MV-4-11 (cell line): ENCODE measurements at places on chromosomes 3 and 15.

DNA sequence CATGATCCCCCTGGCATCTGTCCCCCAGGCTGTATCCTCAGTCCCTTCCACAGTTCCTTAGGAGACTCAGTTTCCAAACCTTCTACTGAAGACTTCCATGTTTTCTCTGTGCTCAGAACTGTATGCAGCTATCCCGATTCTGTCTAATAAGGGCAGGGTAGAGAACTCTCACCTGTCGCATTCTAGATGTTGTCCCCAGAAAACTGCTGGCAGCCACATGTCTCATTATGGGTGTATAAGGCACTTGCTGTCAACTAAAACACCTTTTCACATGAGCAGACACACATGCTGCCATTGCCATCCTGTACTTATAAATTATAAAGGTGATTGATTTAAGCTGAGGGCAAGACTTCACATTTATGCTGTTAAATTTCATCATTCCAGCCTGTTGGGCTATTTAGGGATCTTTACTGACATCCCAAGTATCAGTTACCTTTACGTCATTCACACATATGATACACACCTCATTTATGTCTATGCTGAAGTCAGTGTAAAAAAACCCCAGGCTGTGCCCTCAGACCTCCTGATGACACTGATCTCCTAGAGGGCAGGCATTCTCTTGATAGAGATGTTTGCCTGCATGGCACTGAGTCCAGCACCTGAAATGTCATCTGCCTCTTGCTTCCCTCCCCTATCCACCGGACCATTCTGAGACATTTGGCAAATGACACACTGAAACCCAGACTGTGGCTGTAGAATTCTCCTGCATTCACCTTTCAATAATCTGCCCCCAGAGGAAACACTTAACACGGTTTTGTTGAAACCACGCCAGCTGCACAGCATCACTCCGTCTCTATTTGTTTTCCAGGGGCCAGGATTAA is 35.8 kb downstream of the BTD start:
- no peak for DNase-seq

DNA sequence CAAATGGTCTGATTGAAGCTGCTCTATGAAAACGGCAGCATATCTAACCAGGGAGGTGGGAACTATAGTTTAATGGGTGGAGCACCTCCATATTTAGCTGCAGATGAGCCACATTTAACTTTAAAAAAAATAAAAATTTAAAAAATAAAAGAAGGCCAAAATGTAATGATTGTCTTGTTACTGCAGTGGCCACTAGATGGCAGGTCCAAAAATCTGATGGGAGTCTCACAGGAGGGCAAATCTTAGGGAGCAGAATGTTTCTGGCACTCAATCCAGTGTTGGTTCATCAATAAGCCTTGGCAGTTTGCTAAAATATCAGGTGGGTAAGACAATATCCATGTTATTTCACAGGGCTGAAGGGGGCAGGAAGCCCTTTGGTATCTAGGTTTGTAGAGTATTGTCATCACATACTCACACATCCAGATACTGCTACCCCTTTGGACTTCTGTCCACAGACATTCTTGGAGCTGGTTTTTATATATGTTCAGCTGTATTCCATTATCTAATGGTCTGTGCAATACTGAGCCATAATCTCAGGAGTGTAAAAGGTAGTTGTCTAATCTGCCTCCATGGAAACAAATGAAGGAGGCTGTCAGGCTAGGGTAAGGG is 233.3 kb downstream of the TIGIT start:
- DNase-seq: no peak

GRCh38 chr15:58260205-58260724 is 122.1 kb downstream of the AQP9 start:
- no peak for DNase-seq

DNA sequence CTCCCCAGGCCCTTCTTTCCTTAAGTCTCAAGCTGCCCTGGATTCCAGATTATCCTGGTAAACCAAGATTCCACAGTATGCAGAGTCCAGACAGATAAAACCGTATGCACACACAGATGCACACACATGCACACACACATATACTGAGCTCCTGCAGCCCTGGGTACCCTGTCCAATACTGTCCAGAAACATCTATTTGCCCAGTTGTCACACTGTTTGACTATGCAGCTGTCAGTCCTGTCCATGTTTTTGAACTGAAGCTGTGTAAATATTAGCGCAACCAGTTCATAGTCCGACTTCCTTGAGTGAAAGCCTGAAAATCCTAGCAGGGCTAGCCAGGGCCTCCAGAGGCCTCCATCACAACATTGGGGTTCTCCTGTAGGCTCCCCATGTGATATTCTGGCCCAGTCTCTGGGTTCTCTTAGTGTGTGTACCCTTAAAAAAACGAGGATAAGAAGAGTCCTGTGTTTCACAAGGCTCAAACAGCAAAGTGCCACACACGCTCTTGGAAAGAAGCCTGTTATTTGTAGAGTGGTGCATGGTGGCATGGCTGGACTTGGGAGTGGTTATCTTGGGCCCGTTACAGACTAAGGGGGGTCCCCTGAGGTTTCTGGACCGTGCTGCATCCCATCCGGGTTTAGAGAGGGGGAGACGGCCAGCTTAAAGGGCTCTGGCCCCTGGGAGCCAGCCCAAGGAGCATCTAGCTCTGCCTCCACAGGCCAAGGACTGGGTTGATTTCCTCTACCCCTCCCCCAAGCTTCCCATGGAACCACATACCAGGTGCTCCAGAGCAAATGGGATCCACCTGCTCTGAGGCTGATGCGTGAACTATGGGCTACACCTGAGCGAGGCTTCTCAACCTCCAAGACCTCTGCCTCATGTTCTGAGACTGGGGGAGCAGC is 108.3 kb downstream of the IQSEC1 start:
- DNase-seq: no peak

DNA sequence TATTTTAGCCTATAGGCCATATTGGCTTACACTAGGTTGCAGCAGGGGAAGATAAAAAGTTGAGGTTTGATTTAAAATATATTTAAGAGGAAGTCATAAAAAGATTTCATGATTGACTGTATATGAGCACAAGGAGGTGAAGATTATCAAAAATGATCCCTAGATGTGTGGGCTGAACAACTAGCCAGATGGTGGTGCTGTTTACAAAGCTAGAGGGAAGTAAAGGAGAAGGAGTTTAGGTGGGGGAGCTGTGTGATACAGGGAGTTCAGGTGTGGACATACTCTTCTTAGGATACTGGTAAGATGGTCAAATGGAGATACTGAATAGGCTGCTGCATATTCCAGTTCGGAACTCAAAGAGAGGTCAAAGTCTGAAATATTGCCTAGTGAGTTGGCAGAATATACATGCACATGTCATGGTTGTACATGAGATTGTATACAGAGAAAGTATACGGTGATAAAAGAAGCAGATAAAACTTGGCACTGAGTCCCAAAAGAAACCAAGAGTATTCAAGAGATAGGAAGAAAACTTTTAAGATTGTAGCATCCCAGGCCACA is 727.8 kb downstream of the NLGN1 start:
- DNase-seq: no peak

DNA sequence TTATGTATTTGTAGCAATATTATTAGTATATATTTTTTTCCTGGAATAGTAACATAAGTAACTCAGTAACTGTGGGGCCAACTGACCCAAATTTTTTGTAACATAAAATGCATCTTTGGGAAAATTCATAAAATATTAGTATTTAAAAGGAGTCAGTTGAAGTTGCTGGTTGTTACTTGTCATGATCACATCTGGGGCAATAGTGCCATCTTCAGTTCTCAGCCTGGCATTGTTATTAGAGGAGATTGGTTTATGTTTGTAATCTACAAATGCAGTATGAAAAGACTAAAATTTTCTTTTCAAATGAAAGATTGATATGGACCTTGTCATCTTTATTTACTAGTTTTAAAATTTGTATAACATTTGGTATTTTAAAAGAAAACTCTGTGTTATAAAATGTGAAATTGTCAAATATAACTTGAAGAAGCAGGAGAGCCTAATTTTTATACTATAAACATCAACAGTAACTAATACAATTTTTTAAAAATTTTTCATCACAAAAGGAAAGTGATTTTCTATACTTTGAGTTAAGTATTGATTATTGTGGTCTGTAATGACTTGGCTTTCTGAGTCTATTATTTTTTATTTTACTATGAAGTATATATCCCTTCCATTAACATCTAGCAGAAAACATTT is 38.8 kb upstream of the MLF1 start:
- DNase-seq: peak; percentile 18

DNA sequence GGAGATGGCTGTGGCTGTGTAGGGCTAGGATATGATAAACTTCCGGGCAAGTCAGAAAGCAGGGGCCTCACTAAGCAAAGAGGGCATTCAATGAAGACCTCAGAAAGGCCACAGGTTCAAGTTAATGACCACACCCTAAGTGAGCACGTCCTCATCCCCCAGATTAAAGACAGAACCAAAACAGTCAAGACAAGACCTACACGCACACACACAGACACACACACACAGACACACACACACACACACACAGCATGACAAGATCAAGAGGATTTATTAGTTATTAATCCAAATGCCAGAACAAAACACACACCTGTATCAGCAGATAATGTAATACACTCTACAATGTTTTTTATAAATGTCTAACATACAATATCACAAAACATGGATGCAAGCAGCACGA is 546.2 kb downstream of the FGF12 start:
- DNase-seq: no peak

DNA sequence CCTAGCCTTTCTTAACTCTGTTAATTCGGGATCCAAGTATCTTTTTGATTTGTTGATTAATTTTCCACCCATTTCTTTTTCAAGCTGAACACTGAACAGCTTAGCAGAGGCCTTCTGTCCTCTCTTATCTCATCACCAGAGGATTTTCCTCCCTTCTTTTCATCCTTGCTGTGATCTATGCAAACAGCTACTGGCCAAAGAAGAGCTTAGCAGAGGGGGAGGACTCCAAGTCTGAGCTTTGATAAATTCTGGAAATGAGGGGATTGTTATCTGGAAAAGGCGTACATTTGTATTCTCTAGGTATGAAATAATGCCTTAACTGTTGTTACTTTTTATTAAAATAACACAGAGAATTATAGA is 13.4 kb downstream of the DZIP3 start:
- no peak for DNase-seq

DNA sequence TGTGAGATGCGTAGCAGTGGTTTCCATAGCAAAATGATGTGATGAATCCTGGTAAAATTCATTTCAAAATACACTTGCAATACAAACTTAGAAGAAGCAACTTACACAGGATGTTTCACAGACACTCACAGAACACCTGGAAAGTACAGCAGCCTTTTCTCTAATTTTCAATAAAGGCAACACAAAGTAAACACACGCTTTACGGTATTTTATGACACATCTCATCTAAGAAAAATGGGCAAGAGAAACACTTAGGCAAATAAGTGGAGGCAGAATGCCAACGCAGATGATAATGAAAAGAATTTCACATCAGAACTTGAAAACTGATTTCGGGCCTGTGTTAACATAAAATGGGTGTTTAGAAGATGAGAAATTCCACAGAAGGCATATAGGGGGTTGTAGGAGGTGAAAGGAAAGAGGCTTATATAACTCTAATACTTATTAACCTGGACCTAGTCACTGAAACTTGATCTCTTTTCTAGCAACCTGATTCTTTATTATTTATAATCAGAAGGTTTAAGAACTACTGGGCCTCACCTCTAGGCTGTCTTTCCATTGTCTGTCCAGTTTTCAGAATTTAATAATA is 25.6 kb upstream of the MAP3K13 start:
- no peak for DNase-seq

DNA sequence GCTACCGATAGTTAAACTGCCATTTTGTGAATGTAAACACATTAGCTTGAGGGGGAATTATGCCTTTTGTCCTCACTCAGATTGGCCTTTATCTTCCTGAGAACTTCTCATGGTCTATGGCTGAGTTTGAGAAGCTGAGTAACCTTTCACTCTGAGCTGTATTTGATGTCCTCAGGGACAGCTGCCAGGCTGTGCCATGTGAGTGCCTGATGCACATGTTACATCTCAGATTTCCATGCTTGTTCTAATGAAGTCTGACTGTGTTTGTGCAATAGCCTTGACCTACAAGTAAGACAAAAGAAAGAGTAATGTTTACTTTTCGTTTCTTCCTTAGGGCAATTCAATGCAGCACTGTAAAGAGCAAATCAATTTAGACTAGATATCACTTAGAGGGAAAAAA is 44.1 kb upstream of the ARL6 start:
- DNase-seq: no peak

- no peak for DNase-seq
Measured at GRCh38 chr3:143298380-143298779, 178.8 kb downstream of the CHST2 start.

GRCh38 chr3:179146911-179147513 is 1.1 kb upstream of the PIK3CA start:
- DNase-seq: peak; percentile 89

GRCh38 chr3:32481791-32482631 is 20.6 kb downstream of the CMTM6 start:
- DNase-seq: peak; percentile 3

DNA sequence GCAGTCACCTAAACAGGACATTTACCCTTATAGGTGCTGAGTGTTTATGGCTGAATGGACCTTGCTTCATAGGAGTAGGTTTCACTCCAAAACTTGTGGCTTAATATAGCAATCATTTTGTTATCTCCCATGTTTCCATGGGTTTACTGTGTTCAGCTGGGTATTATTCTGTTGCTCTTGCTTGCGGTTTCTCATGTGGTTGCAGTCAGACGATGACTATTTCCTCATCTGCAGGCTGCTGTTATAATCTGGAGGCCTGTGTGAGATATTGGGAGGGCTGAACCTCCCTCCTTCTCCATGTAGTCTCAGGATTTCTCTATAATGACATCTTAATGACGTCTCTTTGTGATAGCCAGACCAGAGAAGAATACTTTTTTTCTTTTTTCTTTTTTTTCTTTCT is 98.1 kb downstream of the ZPLD1 start:
- peak; percentile 90 for DNase-seq

GRCh38 chr3:107206945-107207344 is 170.3 kb upstream of the CCDC54 start:
- no peak for DNase-seq

GRCh38 chr15:34650177-34650576 is 66.7 kb upstream of the GOLGA8B start:
- no peak for DNase-seq

GRCh38 chr3:167653760-167654159 is at the start of gene WDR49:
WDR49 (minus strand) TSS chr3:167653942; CDS start chr3:167653425, 517 bp downstream.
- peak; percentile 93 for DNase-seq

GRCh38 chr3:106827515-106828213 is 549.6 kb upstream of the CCDC54 start:
- DNase-seq: no peak

DNA sequence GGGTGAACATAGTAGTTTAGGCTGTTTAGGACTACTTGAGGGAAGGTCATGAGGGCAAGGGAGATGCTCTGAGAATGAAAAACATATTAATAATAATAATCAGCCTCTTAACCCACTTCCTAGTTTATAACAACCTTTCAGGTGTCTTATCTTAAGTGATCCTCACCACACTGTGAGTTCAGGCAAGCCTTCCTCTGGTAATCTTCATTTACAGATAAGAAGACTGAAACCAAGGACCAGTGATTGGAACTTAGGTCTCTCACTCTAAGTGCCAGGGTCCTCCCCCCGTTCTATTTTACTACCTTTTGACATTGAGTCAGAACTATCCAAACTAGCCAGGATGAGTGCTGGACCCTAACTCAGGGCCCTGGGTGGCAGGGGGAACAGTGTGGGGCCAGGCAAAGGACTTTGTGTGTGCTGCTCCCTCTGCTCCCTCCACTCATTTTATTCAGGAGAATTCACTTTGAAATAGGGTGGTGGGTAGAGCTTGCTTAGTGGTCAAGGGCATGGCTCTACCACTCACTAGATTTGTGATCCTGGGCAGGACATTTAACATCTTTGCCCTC is 5.7 kb downstream of the NUTM1 start:
- no peak for DNase-seq
